ENCODE measurements at places on chromosomes 2 and 18.

GRCh38 chr2:168594778-168595177 is 138.7 kb downstream of the CERS6 start:
- no peak for DNase-seq

DNA sequence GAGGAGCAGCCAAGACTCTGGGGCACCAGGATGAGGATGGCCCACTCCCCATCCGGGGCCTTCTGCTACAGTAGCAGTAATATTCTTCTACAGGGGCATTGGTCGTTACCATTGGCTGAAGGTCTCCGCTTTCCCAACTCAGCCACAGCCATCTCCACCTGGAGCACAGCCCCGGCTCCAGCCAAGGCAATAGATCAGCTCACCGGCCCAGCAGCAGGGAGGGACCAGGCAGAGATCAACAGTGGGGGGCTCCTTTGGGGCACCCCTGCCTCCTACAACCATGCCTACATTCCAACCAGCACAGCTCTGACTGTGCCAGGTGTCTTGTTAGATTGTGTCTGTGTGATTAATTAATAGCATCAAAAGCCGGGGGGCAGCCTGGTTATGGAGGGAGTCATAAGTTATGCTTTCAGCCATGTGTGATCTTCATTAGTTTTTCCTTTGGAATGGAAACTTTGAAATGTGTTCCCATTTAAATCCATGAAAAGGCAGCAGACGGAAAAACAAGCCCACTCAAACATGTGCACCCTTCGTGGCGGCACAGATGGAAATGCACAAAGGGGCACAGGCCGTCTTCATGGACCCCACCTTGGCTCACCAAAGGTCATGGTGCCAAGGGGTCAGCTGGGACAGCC is 68.6 kb upstream of the BZW1 start:
- DNase-seq, result no peak

- peak; percentile 57 for DNase-seq
Observed at GRCh38 chr2:64453770-64454385, at the start of gene LGALSL. Gene LGALSL (plus strand): TSS chr2:64454162. CDS start chr2:64454546, 384 bp downstream.

- DNase-seq, result no peak
Observed at GRCh38 chr2:73080321-73081131, 9.0 kb upstream of the SFXN5 start.

DNA sequence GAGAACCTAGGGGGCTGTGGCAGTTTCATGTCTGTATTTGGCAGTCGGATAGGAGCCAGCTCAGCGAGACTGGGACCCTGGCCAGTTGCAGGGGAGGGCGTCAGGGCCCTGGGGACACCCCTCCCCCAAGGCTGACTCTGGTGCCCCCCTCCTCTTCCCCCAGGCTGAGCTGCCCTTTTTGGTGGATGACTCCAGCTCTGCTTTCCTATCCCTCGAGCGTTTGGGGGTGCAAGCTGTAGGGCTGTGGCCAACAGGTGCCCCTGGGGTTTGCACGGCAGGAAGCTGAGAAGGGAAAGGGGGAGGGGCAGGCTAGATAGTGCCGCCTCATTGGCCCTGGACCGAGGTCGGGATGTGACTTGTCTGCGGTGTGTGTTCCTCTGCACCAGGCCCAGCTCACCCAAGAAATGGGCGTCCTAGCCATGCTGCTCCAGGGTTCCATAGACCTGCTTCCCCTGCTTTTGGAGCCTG is 26.4 kb downstream of the SPEG start:
- peak; percentile 83 for DNase-seq

All from A172 (cell line).